ENCODE measurements at places on chromosomes 2 and 18.

DNA sequence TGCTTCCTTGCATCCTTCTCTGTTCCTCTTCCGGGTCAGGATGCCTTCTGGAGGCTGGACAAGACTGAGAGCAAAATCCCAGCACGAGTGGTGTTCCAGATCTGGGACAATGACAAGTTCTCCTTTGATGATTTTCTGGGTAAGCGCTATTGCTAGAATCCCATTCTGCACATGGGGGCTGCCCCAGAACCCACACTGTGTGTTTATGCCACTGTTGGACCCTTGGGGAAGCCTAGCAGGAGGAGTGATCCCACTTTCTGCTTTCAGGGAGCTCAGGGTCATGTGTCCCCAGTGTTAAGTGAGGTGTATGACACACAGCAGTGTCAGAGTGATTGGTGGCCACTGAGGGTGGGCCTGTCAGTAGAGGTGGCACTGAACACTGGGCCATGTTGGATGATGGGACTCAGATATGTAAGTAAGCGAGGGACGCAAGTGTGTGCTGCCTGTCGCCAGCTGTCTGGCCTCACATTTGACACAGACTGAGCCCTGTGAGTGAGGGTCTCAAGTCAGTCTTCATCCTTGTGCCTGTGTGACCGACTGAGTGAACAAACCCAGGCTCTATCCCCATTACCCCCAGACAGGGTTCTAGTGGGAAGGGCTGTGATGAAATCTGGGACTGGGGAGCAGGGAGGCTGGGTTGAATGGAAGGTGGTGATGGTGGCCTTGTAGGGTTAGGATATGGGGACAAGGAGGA, 220.9 kb downstream of the DYSF start:
- no peak for DNase-seq

DNA sequence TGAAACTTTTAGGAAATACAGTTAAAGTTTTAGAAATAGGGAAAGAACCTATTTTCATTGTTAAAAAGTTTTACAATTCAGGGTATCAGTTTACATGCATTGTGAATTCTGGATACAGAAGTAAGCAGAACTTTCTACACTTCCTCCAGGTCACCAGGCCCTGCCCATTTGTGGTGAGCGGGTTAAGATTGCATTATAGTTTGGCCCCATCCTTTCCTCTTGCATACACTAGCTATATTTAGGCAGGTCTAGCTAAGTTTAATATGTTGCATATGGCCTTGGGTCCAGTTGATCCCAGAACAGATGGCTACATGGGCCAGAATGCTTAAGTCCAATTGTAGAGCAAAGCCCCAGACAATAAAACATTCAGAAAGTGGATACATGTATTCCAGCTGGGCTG, 4.8 kb downstream of the VWA3B start:
- no peak for DNase-seq

DNA sequence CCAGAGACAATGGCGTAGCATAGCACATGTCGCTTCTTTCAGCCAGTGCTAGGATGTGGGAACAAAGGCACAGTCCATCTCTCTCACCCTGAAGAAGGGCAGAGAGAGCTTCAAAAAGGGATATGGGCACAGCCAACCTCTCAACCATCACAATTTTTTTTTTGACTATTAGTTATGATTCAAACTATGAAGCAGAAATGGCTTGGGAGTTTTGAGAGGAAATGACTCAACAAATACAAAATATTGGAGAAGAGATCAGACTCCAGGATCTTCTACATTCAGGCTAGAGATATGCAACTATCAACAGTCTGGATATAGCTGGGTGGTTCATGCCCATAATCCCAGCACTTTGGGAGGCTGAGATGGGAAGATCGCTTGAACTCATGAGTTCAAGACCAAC, 109.1 kb downstream of the MCFD2 start:
- DNase-seq: peak; percentile 70

GRCh38 chr18:25862881-25863600, 227.4 kb downstream of the SS18 start:
- DNase-seq: no peak

All from hepatic stellate cell (primary cell).